Right lung (tissue), 10 donors: ENCODE measurements at places on chromosomes 6 and 20. TPM values are rescaled to one million over a fixed set of nuclear protein-coding genes. Genes with fewer than 3 reads are reported as not detected.
A peak's percentile ranks its signal among the peaks of the same experiment; 100 is the strongest.

DNA sequence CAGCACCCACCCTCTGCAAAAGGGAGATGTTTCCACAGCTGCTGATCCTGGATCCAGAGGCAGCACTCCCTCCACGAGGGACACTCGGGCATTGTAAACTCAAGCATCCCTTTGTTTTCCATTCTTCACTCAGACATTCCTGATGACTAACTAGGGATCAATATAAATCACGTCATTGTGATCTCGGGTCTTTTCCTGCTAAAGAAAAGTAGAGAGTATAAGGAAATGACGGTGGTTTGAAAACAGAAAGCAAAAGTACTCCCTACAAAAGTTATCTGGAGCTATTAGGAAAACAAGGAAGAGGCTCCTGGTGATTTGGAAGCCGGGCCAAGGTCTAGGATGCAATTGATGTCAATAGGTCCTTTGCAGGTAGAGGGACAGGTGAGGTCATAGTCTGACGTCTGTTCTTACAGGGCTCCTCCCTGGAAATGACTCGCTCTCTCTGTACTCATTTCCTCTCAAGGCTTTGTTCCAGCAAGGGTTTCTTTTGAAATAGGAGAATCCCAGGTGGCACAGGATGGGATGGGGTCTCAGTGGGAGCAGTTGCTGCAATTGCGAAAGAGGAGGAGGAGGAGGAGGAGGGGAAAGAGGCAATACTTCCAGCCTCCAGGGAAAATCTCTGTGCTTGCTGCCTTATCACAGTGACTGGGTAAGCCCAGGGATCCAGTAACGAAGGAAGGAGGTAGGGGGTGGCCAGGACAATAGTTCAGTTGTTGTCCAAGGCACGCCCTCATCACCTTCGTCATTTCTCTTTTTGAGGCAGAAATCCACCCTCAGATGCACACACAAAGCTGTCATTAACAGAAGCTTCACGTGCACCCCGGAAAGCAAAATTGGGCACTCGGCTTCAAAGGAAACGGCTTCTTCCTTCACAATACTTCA, 222.8 kb downstream of the LY86 start:
- no peak for DNase-seq

The CRISP3 gene
- polyA plus RNA-seq = 1.2 TPM

- no peak for DNase-seq
These were observed 51.9 kb upstream of the PDE10A start for GRCh38 chr6:165714907-165715306.

The ZNF133 gene
- polyA plus RNA-seq = 28.3 TPM

The MUCL3 gene
- 0.22 TPM for polyA plus RNA-seq

GRCh38 chr6:35487658-35488516, 9.0 kb downstream of the TEAD3 start:
- no peak for DNase-seq

The LY6G6C gene
- 0.39 TPM for polyA plus RNA-seq

The ERVFRD-1 gene
- 0.06 TPM for polyA plus RNA-seq

GRCh38 chr6:104887350-104887749, 27.6 kb upstream of the HACE1 start:
- DNase-seq = peak; percentile 28
